ENCODE measurements at places on chromosomes 16 and 17. TPM values are rescaled to one million over a fixed set of nuclear protein-coding genes. Genes with fewer than 3 reads are reported as not detected.

DNA sequence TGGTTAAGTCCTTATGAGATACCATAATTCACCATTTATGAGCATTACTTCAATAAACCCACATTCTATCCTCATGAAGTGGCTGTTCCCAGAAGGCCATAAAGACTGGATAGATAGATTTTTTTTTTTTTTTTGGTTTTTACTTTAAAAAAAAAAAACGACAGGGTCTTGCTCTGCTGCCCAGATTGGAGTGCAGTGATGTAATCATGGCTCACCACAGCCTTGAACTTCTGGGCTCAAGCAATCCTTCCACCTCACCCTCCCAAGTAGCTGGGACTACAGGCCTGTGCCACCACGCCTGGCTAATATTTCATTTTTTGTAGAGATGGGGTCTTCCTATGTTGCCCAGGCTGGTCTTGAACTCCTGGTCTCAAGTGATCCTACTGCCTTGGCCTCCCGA, 102.3 kb downstream of the XYLT1 start:
- no peak for DNase-seq

GRCh38 chr17:77127735-77128361, 12.9 kb upstream of the SEC14L1 start:
- no peak for DNase-seq

- DNase-seq = no peak
Observed at GRCh38 chr17:60391471-60392041, 377 bp downstream of the USP32 start.

- peak; percentile 88 for DNase-seq
Observed at GRCh38 chr17:50051082-50051576, 4.8 kb upstream of the ITGA3 start.

DNA sequence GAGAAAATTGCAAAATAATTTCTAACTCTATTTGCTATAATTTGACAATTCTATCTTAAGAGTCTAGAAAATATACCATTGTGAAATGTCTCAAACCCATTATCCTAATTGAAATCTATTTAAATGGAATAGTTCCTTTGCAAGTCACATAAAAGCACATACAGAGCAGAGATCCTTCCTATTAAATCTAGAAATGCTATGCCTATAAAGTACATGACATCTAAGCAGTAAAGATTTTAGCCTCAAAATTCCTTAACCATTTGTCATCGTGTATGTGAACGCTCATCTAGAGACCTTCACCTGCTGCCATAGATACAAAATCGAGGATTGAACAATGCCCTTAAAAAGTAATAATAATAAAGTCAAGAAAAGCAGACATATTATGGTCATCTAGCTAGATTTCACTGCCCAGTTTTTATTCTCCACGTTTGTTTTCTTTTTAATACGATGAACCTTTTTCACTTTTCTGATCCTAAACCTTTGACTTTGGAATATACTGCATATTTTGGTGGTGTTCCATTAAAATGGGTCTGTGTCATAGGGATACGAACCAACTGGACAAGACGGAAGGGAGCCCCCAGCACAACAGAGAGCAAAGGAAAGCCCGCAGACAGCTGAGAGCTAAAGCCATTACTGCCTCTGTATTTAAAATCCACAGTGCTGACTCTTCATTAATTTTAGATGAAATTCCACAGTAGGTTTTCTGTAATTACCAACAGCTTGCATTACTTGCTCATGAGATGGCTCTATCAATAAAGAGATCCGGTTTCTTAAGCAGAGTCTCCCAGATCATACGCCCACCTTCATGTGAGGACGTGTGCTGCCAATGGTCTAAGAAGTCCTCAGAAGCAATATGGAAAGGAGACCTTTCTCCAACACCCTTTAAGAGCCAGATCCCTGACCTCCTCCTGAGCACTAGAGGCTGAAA, 17.6 kb downstream of the TEX2 start:
- peak; percentile 34 for DNase-seq

DNA sequence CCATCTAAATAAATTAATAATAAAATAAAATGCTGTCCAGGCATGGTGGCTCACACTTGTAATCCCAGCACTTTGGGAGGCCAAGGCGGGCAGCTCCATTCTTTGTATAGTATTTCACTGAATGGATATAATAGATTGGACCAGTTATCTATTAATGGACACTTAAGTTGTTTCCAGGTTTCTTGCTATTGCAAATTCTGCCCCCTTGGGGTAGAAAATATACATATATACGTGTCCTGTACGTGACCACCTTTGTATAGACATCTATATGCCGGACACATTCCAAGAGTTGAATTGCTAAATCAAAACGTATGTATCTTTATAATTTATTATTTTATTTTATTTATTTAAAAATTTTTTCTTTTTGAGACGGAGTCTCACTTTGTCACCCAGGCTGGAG, 3.9 kb upstream of the EXOC7 start:
- no peak for DNase-seq

DNA sequence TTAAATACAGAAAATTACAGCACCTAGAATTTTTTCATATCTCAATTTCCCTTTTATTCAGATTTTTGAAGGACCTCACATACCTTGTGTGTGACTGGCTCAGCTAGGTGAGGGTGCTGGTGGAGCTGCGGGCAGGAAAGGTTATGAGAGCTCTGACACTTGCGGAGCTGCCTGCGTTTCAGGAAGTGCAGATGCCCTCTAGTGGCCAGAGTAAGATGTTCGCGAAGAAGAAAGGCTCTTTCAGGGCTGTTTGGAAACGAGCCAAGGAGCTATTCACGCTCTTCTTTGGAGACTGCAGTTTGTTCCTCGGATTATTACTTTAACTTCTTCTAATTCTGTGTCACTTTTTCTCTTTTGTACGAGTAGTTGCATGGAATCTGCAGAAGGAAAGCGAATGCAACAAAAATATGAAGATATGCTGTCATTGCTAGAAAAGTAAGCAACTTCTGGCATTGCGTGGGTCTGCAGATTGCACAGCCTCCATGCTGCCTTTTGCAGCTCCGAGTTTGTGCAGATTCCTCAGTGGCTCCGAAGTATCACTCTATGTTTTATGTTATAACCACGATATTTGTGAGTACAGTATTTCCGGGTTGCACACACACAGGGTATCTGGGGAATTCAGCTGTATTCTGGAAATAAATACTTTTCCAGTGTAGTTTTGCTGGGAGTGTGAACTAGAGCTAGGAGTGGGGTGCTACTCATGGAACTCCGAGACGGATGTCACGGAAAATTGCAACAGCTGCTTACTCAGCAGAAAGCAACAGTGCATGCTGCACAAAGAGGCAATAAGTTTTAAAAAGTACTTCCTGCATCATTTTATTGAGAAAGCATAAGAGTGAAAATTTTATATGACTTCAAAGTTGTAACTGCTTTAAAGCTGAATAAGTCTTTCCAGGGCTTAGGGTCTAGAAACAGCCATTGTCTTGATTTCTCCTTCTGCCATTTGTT, 46.3 kb downstream of the DNAH9 start:
- DNase-seq = peak; percentile 36

GRCh38 chr16:51573191-51573590, 422.1 kb upstream of the SALL1 start:
- no peak for DNase-seq

DNA sequence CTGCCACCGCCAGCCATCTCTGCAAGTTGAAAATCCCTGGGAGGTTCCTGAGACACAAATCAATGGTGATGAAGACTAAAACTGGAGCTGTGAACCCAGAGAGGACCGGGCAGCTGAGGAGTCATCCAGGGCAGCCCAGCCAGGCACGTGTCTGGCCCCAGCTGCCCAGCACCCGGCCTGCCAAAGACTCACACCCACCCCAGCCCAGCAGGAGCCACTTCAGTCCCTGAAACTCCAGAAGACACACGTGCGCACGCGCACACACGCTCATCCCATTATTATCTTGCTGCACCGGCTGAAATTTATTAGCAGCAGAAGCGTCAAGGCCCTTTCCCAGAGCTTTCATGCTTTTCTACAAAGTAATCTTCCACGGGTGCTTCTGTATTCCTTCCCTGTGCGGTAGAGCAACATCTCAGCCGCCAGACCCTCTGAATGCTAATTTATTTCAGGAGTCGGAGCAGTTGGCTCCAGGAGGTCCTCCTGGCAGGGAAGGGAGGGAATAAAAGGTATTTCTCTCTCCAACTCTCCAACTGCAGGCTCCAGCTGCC, 59.8 kb upstream of the RBFOX3 start:
- no peak for DNase-seq

DNA sequence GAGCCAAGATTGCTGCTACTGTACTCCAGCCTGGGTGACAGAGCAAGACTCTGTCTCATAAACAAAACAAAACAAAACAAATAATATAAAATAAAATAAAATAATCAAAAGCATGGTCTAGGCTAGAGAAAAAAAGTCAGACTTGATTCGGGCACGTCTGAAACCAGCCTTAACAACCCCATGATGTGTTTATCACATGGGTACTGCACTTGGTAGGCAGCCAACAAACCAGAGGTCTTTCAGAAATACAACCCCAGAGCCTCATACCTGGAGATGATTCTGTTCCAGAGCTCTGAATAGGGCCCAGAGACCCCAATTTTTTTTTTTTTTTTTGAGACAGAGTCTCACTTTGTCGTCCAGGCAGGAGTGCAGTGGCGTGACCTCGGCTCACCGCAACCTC, 9.6 kb upstream of the HAPSTR1 start:
- no peak for DNase-seq

- DNase-seq = no peak
Observed at GRCh38 chr16:23856251-23856709, 20.5 kb downstream of the PRKCB start.

DNA sequence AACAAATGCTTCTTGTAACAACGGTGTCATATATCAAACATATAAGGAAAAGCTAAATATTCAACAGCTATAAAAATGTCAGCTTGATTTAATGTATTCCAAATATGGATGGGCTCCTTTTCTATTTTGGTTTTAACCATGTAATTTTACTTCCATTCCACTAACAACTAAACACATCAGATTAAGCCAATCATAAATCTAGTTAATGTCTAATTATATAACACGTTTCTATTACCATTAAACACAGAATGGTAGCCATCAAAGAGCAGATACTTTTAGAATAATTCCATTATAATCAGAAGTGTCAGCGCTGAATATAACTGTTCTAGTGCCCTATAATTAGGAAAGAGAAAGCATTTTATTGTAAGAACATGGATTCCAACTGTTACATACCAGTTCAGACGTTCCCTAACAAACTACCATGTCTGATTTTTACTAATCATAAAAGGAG, 10.0 kb downstream of the CMC2 start:
- no peak for DNase-seq

GRCh38 chr17:40464392-40464855, 21.2 kb downstream of the IGFBP4 start:
- DNase-seq = no peak

DNA sequence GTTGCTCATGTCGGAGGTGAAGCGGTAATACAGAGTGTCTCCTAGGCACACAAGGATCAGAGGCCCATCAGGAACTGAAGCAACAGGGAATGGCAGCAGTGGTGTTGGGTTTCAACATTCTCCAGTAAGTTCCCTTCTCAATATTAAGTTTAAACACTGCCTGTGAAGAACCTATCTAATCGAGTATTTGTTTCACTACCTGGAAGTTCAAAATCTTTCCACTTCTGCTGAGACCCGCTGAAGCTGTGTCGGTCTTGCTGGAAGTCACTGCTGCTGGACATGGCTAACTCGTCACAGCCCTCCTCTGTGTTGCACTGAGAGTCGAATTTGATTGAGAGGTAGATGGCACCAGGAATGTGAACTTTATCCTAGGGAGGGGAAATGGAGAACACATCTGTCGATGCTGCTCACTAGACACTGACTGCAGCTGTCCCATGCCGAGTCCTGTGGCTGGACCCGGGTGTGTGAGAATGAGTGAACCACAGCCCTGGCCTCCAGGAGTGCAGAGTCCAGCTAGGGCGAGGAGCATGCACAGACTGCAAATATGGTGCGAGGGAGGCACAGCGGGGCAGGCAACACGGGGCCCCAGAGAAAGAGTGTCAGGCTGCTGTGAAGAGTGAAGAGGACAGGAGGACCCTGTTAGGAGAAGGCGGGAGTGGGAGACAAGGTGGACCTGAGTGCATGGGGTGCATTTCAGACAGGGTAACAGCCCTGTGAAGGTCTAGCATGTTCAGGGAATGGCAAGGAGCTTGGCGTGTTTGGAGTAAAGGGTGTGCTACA, 50.1 kb upstream of the ATP2A3 start:
- no peak for DNase-seq

DNA sequence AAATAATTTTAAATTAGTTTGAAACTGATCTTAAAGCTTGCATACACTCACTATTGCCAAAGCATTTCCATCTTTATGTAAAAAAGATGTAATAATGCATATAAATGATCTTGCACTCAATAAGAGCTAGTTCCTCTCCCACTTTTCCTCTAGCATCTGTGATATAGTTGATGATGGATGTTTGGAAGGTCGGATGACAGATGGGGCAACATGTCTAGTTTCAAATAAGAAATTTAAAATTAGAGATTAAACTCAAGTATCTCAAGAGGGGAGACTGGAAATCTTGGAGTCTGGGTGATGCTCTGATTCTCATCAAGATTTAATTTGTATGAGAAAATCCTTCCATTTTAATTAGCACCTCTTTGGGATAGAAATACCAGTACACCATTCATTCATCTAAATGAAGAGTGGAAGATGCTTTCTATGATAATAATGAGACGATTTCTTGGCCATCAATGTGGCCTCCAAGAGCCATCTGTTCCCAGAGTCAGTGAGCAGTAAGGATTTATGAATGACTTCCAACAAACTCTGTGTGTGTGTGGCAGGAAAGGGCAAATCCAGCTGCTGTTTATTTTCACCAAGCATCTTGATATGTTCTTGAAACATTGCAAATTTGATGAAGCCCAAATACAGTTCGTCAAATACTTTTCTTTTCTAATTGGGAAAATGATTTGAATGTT, 616.3 kb upstream of the CDH8 start:
- no peak for DNase-seq

The OTOA gene
- total RNA-seq = not detected

The KRT36 gene
- not detected for total RNA-seq

The C17orf67 gene
- 0.56 TPM for total RNA-seq

The HS3ST6 gene
- total RNA-seq = not detected

The ZC3H7A gene
- 33.3 TPM for total RNA-seq

The KRTAP9-2 gene
- total RNA-seq = not detected

The PLLP gene
- not detected for total RNA-seq

Measured in IMR-90 (cell line).